ENCODE measurements at places on chromosomes 5 and 9. TPM values are rescaled to one million over a fixed set of nuclear protein-coding genes. Genes with fewer than 3 reads are reported as not detected.

Gene SHOC1
- polyA plus RNA-seq: 0.02 TPM

Gene SRD5A1
- polyA plus RNA-seq: 6.6 TPM

DNA sequence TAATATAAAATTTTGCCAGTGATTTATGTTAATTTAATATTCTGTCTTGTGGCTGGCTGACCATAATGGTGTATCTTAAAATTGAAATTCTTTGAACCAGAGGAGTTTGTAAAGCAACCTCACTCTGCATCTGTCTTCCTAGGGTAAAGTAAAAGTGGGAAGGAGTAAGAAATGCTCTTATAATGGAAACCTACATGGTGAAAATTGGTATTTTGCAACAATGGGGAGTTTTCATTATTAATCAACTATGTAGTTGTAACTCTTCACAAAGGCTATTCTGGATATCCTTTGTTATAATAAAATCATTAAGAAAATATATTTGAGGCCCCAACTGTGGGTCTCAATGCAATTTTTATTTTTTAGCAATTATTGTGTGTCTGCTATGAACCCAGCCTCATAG lies 44.2 kb downstream of the SNX30 start:
- no peaks in the 10 kb centered on the region for H3K27me3 ChIP-seq
- no peak overlapping the region for H3K4me3 ChIP-seq
- H3K4me1 ChIP-seq: no peaks in the 10 kb centered on the region
- DNase-seq: no peak
- no peak overlapping the region for H3K27ac ChIP-seq

- H3K36me3 ChIP-seq: no peaks in the 10 kb centered on the region
- DNase-seq: no peak
- no peak overlapping the region for H3K4me3 ChIP-seq
- H3K4me1 ChIP-seq: no peaks in the 10 kb centered on the region
- no peak overlapping the region for H3K27ac ChIP-seq
Measured at GRCh38 chr5:43210570-43210969, 18.5 kb downstream of the NIM1K start.

- DNase-seq: no peak
- H3K36me3 ChIP-seq: no peaks in the 10 kb centered on the region
- no peak overlapping the region for H3K4me3 ChIP-seq
- H3K27ac ChIP-seq: no peak overlapping the region
- no peaks in the 10 kb centered on the region for H3K4me1 ChIP-seq
- no peaks in the 10 kb centered on the region for H3K27me3 ChIP-seq
Measured at GRCh38 chr9:90975781-90976538, 174.3 kb downstream of the SYK start.

- no peak overlapping the region for H3K27ac ChIP-seq
- no peaks in the 10 kb centered on the region for H3K27me3 ChIP-seq
- H3K4me1 ChIP-seq: no peaks in the 10 kb centered on the region
- no peak for DNase-seq
- no peak overlapping the region for H3K4me3 ChIP-seq
Measured at GRCh38 chr9:12640016-12640587, 53.1 kb upstream of the TYRP1 start.

GRCh38 chr9:135743546-135744332 lies 41.8 kb downstream of the KCNT1 start:
- no peak overlapping the region for H3K27ac ChIP-seq
- H3K4me3 ChIP-seq: no peak overlapping the region
- no peaks in the 10 kb centered on the region for H3K27me3 ChIP-seq
- H3K36me3 ChIP-seq: no peaks in the 10 kb centered on the region
- no peak for DNase-seq

DNA sequence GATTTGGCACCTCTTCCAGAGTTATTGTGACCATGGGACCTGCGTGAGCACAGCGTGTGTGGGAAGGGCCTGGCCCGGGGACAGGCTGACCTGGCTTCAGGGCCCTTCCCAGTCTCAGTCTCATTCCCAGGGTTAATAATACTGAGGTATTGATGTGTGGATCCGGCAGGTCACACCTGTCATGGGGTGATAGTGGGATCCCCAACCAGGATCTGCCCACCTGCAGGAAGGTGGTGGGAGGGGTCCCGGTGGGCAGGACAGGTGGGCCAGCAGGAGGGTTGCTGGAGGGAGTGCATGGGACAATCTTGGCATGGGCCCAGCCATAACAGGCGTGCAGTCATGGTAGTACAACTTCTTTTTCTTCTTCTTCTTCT lies 55.4 kb downstream of the COL15A1 start:
- H3K27me3 ChIP-seq: no peaks in the 10 kb centered on the region
- H3K4me1 ChIP-seq: peaks cover 17% of the 10 kb centered on the region
- H3K36me3 ChIP-seq: no peaks in the 10 kb centered on the region
- H3K27ac ChIP-seq: no peak overlapping the region
- H3K4me3 ChIP-seq: no peak overlapping the region
- no peak for DNase-seq

Measured in ovary (tissue), 10 donors.